ENCODE measurements at places on chromosomes 5 and 9.

DNA sequence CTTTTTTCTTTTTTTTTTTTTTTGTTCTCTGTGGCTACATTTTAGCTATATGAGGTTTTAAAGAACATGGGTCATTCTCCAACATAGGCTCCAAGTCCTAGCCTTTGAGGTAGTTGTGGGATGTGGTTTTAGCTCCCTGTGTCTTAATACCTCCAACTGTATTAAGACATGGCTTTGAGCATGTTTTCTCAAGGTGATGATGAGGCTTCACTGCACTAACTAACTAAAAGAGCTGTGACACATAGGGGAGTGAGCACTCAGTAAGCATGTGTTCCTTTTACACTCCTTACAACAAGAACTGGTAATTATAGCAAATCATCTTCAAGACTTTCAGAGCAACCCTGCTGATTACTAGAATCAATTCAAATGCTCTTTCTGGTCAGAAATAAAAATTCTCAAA, 333.6 kb upstream of the CCNH start:
- no peak for DNase-seq

GRCh38 chr9:124448019-124448418, 2.2 kb upstream of the ADGRD2 start:
- DNase-seq: no peak

DNA sequence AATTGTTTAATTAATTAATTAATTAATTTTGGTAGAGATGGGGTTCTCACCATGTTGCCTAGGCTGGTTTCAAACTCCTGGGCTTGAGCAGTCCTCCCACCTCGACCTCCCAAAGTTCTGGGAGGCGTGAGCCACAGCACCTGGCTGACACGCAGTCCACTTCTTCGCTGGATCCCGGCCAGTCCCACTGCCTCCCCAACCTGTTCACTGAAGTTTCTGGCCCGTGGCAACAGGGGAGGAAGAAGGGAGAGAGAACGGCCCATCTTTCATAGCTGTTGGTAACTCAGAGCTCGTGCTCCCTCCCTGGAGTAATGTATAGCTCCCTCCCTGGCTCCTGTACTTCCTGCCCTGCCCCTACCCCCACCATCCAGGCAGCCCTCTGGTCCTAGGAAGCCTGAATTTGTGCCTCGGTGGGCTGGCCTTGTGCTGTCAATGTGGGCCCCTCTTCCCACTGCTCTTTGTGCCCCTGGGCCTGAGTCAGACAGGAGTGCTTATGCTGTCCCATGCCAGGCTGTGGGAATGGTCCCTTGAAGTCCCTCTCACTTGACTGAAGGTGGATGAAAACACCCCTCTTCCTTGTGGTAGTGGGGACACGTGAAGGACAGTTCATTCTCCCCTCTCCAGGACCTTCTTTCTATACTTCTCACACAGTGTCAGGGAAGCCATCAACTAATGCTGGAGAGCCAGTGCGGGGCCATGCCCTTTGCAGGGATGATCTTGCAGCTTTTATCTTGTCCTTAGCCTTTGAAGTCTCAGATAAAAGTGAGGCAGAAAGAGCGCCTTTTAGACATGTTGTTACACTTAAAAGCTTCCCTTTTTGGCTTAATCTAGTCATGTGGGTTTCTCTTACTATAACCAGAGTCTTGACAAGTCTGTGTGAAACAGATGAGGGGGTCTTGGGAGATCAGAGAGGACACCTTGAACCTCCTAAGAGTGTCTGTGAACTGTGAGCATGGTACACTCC, 38.1 kb downstream of the ANGPTL2 start:
- DNase-seq: no peak

DNA sequence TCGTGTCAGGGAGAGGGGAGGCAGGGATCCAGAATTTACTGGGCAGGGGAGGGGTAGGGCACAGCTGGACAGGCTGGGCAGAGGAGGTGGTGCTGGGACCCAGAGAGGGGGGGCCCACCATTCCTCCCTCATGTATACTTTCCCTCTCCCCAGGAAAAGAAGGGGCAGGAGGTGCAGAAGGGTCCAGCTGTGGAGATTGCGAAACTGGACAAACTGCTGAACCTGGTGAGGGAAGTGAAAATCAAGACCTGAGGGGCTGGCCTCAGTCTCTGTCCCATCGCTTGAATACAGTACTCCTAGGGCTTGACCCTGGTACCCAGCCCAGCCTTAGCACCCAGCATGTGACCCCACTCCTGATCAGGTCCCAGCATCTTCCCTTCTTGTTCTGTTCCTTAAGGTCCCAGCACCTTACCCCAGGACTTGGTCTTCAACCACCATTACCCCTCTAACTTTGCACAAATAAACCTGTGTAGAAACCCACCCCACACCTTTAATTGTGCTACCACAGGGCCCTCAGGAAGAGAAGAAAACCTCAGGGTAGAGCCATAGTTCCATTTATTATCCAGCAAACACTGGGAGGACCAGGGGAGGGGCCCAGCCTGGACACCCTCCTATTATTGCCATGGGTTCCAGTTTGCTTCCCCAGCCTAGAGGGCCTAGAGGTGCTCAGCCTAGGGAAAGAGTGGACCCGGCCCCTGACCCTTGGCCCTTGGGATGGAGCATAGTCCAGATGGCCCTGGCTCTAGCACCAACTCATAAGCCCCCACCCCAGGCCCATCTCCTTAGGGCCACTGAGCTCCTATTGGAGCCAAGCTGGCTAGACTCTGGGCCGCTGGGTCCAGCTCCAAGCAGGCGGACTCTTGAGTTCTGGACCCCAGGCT, 2.0 kb downstream of the ENHO start:
- no peak for DNase-seq

DNA sequence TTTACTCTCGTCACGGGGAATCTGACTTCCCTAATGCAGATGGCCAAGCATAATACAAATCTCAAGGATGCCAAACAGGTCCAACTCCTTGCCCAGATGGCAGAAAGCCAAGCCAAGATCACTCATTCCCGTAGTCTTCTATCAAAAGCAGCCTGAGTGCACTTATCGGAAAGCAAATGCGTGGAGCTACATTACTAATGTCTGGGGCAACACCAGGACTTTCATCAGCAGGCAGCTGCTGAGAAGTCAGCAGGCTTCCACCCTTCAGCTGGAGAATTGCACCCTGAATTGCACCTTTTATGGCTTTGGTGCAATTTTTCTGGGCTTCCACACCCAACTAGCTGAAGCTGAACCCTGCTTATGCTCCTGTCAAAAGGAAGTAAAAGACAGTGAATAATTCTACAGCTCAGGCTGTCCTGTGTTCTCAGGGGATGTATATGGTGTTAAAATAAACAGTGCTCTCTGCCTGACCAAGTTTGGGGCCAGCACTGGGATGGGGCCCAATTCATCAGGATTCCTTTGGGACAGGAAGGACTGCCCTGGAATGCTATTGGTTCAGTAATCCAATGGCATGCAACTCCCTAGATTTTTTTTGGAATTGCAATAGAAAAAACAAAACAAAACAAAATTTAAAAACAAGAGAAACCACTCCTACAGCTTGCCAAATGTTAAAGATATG, 92.6 kb downstream of the DPYSL3 start:
- DNase-seq: no peak

DNA sequence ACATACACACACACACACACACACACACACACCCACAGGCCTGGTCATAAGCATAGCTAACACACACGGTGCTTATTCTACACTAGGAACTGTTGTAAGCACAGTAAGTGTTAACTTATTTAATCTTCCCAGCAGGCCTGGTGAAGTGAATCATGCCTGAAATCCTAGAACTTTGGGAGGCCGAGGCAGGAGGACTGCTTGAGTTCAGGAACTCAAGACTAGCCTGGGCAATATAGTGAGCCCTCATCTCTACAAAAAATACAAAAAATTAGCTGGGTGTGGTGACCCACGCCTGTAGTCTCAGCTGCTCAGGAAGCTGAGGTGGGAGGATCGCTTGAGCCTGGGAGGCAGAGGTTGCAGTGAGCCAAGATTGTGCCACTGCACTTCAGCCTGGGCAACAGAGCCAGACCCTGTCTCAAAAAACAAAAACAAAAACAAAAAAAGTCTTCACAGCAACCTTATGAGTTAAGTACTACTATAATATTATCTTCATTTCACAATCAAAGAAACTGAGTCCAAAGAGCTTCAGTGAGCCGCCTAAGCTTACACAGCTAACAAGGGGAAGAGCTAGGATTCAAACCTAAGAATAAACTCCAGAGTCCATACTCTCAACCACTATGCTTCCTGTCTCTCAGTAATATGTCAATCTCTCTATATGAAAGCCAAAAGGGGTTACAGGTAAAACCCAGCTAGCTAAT, 2.3 kb downstream of the MEGF9 start:
- DNase-seq: no peak

DNA sequence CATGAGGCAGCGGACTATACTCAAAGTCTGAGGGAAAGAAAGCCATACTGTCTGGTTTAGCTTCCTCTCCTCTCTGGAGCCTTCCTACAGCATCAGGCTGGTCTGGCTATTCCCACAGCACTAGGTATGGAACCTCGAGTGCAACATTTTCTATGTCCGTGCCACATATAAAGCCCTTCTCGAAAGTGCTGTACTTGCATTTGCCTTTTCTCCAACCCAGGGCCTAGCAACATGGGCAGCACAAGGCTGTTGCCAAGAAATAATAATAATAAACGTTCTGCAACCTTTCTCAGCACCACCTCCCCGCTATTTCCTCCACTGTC, 804 bp downstream of the MED10 start:
- DNase-seq: no peak

DNA sequence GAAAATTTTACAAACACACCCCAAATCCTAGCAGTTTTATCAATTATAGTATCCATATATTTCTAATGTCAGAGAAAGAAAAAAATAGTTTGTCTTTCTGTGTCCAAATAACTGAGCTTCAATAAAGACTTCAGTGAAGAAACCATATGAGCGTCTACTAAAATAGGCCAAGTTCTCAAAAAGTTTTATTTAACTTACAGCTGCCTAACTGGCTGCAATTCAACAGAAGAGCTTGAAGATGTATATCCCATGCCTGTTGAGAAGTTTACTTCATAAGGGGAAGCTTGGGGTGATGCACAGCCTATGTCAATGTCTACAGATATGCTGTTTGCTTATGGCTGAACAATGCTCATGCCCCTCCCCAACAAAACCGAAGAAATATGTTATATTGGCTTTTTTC, 43.7 kb upstream of the ELOVL7 start:
- no peak for DNase-seq

DNA sequence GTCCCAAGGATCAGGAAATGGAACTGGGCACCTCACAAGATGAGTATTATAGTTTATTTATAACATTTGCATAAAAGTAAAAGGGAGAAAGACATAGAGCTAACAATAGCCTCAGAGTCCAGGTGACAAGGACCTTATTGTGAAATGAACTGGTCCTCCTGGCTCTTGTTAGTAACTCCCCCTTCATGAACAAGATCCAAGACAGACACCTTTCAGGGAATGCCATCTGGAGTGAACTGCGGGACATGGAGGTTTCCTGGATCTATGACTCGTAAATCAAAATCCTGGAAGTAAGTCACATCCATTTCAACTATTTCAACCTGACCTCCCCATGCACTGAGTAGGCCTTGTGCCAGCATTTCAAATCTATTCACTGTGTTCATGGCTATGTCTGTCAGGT, 129.5 kb upstream of the GAS1 start:
- no peak for DNase-seq

Measured in SW 1271 (cell line).